Psoas muscle (tissue), 8 donors: ENCODE measurements at places on chromosomes 13 and 19. TPM values are rescaled to one million over a fixed set of nuclear protein-coding genes. Genes with fewer than 3 reads are reported as not detected.
A peak's percentile ranks its signal among the peaks of the same experiment; 100 is the strongest.

Gene TBXA2R
- total RNA-seq = 1.6 TPM

Gene HSPBP1
- total RNA-seq = 27.9 TPM

Gene TNNT1
- total RNA-seq = 9,723 TPM

Gene GRK1
- not detected for total RNA-seq

Gene GJB6
- total RNA-seq = not detected

Gene CYP2F1
- not detected for total RNA-seq

- no peak overlapping the region for H3K4me3 ChIP-seq
- H3K4me1 ChIP-seq = no peaks in the 10 kb centered on the region
- no peaks in the 10 kb centered on the region for H3K27me3 ChIP-seq
- no peak for DNase-seq
- H3K27ac ChIP-seq = no peak overlapping the region
Measured at GRCh38 chr13:33069365-33069764, 53.1 kb downstream of the KL start.

DNA sequence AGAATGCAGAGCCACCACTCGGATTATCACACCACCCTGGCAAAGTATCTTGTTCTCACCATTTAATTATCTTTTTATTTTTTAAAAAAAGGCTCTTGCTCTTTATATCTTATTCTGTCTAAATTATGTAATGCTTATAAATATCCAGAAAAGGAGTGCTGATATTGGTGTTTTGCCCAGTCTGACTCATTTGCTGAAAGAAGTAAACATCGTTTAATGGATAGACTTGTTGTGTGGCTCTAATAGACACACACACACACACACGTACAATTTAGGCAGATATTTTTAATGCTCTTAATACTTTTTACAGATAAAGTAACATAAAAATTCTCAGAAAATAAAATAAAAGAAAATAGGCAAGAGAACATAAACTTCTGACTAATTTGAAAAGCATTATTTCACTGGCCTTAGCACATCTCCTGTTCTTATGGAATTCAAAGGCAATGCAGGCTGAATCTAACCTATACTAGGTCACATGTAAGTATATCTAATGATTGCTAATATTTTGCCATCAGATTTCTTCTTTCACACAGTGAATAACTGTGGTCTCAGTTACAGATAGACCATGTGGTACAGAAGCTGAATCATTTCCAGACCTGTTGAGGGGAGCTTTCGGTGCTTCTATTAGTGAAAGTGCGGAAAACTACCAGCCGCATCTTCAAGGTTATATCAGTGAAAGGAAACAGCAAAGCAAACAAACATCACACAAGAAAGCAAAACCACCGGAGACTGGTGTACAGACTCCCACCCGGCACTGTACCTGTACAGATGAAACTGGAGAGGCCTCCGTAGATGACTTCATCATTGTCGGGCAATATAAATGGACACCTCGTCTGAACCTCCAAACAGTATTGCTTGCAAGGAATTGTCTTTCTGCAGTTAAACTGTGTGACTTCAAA lies 642.1 kb upstream of the ARGLU1 start:
- no peak for DNase-seq
- no peaks in the 10 kb centered on the region for H3K27me3 ChIP-seq
- H3K4me1 ChIP-seq = no peaks in the 10 kb centered on the region
- H3K4me3 ChIP-seq = peak overlapping the region; percentile 31
- no peaks in the 10 kb centered on the region for H3K36me3 ChIP-seq

DNA sequence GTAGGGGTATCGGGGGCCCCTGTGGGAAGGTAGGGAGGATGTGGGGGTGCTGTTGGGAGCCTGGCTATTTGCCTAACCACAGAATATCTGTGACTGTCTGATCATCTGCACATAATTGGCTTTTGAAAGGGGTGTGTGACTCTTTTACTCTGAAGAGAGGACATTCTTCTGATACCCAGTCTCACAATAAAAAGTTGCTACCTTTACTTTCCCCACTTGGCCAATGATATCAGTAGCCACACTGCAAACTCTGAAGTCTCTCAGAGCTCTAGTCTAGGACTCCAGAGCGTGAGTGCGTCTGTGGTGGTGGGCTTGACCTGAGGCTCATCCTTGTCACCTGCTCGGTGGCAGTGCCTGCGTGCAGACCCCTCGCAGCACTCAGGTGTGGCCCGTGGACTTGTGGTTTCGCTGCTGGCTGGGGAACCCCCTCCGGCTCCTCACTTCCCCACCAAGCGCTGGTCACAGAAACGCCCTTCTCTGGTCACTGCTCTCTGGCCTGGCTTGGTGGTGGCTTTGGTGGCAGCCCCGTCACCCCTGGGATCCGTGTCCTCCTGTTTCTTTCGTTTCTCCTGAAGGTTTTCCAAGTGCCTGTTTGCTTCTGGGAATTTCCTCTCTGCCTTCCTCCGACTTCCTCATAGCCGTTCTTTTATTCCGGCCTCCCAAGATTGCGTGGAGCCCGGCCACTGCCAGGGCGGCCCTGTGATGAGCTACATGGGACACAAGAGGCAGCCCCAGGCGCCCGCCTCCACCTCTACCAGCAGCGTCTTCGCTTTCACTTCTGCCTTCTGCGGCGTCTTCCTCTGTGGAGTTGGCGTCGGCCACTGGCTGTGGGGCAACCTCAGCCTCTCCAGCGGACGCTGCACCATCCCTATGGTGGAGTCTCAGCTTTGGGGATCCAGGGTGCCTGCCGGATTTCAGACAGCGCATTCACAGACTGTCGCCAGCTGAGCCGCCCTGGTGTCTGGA lies 78.0 kb downstream of the ATP11A start:
- no peak overlapping the region for H3K4me3 ChIP-seq
- DNase-seq = no peak
- peaks cover 15% of the 10 kb centered on the region for H3K4me1 ChIP-seq

- peak; percentile 87 for DNase-seq
- peak overlapping the region; percentile 78 for H3K4me3 ChIP-seq
- no peaks in the 10 kb centered on the region for H3K27me3 ChIP-seq
- peaks cover 16% of the 10 kb centered on the region for H3K36me3 ChIP-seq
- peak overlapping the region; percentile 87 for H3K27ac ChIP-seq
- H3K4me1 ChIP-seq = peaks cover 18% of the 10 kb centered on the region
Measured at GRCh38 chr19:18590273-18591272, 2.0 kb downstream of the REX1BD start.

DNA sequence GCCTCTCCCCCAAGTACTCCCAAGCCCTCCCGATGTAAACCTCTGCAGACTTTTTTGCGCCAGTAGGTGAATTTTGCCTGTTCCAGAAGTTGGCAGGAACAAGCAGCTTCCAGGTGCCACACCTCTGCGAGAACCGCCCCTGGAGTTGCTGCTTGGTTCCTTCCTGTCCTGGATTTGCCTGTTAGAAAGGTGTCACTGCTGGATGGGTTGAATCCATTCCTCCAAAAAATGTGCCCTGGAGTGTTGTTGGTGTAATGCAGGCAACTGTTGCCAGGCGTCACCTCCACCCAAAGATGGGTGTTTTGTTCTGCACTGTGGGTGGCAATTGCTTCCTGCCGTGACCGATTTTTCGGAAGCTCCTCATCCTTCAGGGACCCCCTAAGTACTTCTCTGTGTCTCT lies 5.7 kb downstream of the PGPEP1 start:
- H3K4me3 ChIP-seq = no peak overlapping the region
- peaks cover 2% of the 10 kb centered on the region for H3K36me3 ChIP-seq
- DNase-seq = no peak
- H3K27ac ChIP-seq = no peak overlapping the region

DNA sequence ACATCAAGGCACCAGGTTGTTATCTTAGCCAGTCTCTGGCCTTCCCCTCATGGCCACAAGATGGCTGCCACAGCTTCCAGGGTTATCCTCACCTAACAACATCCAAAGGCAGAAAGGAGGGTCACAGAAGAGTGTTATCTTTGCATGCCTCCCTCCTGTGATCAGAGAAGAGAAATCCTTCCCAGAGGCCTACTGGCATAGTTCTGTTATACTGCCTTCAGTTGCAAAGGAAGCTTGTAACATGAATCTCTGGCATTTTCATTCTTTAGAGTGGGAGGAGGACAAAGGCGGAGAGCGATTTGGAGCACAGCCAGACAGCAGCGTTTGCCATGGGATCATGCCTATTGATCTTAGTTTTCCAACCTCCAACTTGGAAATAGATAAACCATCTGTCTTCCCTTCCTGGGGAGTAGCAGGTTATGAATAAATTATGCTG lies 135.7 kb downstream of the DNAJC15 start:
- H3K27me3 ChIP-seq = no peaks in the 10 kb centered on the region
- DNase-seq = no peak
- no peak overlapping the region for H3K4me3 ChIP-seq

DNA sequence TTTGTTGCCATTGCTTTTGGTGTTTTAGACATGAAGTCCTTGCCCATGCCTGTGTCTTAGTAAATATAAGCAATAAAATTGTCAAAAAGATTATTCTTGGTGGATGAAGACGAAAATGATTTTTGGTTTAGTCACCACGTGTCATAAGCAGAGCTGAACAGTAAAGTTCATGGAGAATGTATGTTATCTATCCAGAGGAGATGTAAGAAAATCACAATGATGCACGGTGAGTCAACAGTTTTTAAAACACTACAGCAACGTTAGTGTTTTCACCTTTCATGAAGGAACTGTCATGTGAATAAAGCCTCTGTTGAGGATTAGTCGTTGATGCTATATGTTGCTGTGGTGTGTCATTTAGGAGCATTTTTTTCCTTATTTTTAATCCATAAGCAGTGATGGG lies 137.6 kb downstream of the GPC6 start:
- H3K4me3 ChIP-seq = no peak overlapping the region
- no peaks in the 10 kb centered on the region for H3K4me1 ChIP-seq
- H3K27ac ChIP-seq = no peak overlapping the region

DNA sequence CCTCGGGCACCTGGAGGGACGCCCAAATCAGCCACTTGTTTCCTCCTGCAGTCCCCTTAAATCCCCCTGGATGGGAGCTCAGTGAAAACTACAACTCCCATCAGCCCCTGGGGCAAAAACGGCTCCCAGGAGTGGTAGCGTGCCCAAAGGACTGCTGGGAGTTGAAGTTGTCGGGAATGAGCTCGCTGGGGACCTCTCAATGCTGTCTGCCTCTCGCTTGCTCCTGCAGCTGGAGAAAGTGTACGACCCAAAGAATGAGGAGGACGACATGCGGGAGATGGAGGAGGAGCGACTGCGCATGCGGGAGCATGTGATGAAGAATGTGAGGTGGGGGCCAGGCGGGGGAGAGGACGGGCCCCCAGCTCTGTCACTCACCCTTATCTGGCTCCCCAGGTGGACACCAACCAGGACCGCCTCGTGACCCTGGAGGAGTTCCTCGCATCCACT lies 14.7 kb upstream of the DHDH start:
- H3K27me3 ChIP-seq = no peaks in the 10 kb centered on the region
- no peak for DNase-seq
- peaks cover 89% of the 10 kb centered on the region for H3K36me3 ChIP-seq
- no peak overlapping the region for H3K27ac ChIP-seq

DNA sequence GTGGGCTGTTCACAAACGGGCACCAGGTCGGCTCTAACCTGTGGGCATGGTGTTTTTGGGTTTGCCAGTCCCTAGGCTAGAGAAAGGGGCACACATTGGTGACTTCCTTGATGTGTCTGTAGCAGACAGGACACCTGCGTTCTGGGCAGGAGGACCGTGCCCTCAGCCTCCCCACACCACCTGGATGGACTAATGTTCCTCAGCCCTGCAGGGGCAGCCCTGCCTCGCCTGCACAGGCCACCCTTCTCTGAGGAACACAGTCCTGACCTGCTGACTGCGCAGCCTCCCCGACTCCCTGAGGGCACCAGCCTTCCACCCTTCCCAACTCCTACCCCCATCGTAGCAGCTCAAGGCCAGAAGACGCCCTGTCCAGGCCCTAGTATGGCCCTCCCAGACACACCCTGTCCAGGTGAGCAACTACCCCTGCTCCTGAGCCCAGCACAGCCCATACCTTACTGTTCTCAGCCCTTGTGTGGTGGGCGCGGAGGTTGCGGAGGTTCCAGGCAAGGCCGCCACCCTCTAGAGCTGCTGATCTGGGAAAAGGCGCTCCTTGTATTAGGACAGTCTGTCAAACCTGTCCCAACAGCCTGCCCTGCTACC lies 55.7 kb downstream of the GGACT start:
- H3K4me1 ChIP-seq = no peaks in the 10 kb centered on the region
- no peaks in the 10 kb centered on the region for H3K27me3 ChIP-seq
- no peak overlapping the region for H3K27ac ChIP-seq
- DNase-seq = no peak
